ENCODE measurements at places on chromosomes 7 and 10.
A peak's percentile ranks its signal among the peaks of the same experiment; 100 is the strongest.

DNA sequence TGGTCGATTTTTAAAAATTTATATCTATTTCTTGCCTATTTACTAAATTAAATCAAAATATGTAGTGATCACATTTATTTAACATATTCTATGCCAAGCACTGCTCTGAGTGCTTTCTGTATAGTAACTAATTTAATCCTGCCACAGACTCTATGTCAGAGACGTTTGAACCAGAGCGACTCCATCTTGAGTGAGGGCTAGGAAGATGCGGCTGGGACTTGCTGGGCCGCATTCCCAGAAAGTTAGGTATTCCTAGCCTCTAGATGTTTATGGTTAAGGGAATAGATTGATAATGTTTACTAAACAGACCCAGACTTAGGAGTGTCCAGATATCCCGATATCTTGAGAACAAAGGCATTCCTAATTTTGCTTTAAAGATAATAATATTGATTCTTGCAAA, 3.2 kb upstream of the GSTO1 start:
- DNase-seq = no peak

DNA sequence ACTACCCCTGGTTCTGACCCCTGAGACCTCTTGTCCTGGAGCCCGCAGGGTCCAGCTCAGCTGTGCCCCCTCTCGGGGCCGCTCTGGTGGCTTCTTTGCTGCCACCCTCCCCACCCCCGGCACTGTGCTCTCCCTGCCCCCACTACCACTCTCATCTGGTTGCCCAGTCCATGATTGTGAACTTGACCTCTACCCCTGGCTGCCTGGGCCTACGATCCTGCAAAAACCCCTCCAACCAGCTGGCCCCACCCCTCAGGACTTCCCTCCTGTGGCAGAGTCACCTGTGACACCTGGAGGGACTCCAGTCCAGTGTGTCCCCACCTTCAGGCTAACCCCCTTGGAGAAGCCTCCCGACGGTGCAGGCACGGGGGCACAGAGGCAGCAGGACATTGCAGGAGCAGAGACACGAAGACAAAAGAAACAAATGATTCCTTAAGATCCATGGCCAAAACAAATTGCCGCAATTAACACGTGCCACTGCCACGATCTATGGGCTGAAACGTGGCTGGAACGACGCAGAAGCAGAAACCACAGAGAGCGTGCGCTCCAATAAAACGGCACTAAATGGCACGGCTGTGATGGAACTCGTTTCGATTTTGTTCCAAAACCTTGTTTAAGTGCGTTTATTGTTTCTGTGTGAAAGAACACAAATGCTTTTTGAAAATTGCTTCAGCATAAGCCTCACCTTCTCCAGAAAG, 72.0 kb downstream of the PARP12 start:
- no peak for DNase-seq

GRCh38 chr7:146331369-146331768, 214.8 kb downstream of the CNTNAP2 start:
- DNase-seq = no peak

DNA sequence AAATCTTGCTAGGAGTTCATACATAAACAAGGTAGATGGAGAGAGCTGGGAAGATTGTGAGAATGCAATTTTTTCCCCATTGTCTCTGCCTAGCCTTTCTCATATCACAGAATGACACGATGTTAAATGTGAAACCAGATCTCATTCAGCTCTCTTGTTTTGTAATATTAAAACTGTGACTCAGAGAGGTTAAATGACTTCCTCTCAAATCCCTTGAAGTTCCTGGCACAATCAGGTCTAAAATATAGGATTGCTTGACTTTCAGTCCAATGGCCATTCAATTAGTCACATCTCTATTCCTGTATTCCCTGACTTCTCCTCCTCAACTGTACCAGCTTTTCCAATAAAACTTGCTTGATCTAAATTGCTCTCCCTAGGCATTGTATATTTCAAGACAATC, 3.1 kb downstream of the ANKRD22 start:
- no peak for DNase-seq

GRCh38 chr7:80053124-80053523, 81.5 kb upstream of the GNAI1 start:
- no peak for DNase-seq

GRCh38 chr10:33416209-33416608, 81.7 kb upstream of the NRP1 start:
- no peak for DNase-seq

DNA sequence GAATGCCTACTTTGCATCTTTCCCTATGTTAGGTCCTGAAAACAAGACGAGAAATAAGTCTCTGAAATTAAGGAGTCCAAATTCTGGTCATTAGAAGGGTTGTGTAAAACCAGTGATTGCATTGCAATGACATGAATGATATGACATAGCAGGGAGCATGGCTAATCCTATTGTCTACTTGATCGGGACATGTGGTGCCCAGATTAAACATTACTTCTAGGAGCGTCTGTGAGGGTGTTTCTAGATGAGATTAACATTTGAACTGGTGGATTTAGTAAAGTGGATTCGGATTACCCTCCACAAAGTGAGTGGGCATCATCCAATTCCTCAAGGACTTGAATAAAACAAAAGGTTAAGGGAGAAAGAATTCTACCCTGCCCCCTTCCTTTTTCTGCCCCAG, 434.9 kb upstream of the KLF6 start:
- DNase-seq = no peak

- DNase-seq = no peak
These were observed 1120.7 kb downstream of the GATA3 start for GRCh38 chr10:9175200-9175599.

GRCh38 chr7:956031-956430, 1.6 kb upstream of the ADAP1 start:
- no peak for DNase-seq

DNA sequence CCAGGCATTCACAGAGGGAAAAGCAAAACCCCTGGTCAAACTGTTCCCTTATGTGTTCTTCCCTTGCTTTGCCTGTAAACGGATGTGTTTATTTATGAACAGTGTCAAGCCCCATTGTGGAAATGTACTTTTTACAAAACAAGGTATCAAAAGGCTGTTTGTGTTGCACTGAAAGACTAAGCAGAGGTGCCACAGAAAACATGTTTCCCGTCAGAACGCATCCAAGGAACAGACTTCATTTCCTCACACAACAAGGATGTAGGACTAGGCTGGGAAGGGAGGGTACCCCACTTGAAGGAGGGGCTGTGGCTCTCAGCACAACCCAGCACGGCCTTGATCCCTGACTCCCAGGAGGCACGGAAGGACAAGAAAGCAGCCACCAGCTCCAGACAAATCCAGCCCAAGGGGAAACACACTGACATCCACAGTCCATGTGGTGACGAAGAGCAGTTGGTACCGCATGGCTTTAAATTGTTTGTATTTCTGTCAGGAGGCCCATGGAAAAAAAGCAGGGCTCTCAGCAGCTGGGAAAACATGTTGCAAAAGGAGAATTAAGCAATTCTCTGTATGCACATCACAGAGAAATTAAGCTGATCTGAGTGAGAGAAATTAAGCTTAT, 85.6 kb downstream of the RNF216 start:
- DNase-seq = no peak

DNA sequence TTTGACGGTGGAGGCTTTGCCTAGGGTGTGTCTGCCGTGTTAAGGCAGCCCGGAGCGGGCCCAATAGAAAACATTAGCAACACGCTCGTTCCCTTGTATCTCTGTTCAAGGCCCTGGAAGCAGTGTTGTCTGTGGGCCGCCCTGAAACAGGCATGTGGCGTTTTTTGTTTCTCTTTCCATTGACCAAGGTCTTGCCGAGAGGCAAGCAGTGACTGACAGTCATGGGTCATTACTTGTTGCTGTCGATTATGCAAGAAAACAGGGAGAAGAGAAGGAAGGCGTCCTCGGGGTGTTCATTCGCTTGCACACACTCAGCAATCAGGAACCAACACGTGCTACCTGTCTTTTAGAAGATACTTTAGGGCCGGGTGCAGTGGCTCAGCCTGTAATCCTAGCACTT, 92.5 kb downstream of the EZH2 start:
- DNase-seq = no peak

DNA sequence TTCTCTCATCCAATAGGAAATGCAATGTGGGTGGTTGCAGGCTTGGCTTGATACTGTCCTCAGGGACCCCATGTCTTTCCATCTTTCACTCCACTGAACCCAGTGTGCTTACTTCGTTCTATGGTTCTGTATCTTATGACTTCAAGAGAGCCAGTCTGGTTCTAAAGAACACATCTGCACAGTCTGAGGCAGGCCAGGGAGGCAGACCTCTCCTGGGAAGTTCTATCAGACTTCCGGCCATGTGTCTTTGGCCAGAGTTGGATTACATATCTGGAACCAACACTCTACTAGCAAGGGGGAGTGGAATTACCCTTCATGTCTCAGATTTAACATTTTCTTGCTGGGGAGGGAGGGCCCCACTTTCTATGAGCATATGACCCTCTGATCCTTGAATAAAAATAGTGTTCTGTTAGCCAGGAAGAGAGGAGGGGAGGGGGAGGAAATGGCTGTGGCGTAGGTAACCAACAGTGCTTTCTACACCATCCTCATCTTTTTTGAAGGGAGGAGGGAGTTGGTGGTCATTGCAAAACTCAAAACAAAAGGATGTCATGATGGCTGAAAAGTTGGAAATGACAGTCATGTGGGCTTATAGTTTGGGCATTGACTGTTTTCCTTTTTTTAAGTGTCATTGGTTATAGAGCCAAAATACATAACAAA, 370.2 kb downstream of the GATA3 start:
- no peak for DNase-seq

GRCh38 chr10:132987671-132988571, 45.6 kb upstream of the CFAP46 start:
- DNase-seq = no peak

GRCh38 chr10:22420787-22421517, 75.7 kb downstream of the SPAG6 start:
- DNase-seq = peak; percentile 44

DNA sequence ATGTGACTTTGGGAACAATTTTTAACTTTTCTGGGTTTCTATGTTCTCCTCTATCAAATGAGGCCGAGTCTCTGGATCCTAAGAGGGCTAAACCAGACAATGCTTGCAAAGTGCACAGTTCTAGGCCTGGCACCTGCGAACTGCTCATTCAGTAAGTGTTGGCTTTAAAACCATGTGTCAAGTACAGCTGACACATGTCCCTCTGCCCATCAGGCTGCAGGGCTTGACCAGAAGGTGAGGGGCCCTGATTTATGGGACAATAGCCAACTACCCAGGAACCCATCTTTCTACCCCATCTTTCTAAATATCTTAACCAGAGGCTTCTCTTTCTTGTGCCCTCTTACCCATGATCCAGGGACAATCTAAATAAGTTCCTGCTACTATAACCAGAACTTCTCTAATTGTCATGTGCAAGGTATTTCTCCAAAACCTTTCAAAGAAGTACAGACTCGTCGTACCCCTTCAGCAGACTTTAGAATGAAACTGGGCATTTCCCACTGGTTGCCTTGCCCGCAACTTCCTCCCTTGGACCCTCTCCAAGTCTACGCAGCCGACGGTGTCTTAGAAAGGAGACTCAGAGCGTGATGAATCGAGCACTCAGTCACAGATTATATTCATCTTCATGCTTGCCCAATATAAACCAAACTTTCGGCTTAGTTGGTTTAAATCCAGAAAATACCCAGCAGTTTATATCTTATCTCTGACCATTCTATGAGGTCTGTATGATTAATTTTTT, 69.8 kb upstream of the STEAP1B start:
- no peak for DNase-seq

- no peak for DNase-seq
These were observed 126.1 kb upstream of the TMEM196 start for GRCh38 chr7:19899529-19899928.

- DNase-seq = peak; percentile 16
These were observed 48.5 kb upstream of the ARL4A start for GRCh38 chr7:12638851-12639456.

DNA sequence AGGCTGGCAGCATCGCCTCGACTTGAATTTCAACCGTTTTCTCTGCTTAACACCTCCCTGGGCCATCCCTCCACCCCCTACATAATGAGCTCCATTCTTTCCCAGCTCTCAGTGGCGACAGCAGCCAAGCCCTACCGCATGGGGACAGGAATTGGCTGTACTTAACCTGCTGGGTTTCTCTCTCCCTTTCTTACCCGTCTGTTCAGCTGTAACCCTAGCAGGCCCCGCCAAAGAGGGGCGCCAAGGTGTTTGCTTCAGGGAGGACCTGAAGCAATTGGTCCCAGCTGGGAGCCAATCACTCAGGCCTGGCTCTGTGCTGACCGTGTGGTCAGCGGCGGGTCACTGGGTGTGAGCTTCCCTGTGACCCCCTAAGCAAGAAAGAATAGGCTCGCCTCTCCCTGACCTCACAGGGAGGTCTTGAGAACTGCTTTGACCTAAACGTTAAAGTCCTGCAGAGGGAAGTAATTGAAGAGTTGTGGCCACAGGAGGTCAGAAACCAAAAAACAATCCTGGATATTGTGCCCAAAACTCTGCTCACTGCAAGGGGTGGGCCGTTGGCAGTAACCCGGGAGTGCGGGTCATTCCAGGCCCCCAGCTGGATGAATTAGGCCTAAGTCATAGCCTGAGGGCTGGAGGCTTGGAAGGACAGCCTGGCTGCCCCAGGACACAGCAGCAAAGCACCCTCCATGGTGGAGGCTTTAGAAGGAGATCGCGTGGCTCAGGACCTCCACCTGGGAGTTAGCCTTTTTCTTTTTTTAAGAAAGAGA, 114.6 kb downstream of the ITIH5 start:
- no peak for DNase-seq

GRCh38 chr10:17200912-17201793, at the start of gene TRDMT1:
Gene TRDMT1, minus strand, starts transcription at chr10:17201672. Its CDS starts 38 bp downstream, at chr10:17201634.
- peak; percentile 84 for DNase-seq

DNA sequence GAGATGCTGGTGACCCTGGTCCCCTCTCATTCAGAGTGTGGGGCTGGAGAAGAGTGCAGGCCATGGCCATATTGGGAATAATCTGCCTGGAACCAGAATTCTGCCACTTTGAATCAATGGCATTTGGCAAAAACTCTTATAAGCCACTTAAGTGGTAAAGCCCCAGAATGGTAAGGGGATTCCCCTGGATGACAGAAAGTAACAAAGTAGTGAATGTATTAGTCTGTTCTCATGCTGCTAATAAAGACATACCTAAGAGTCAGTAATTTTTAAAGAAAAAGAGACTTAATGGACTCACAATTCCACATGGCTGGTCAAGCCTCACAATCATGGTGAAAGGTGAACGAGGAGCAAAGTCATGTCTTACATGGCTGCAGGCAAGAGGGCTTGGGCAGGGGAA, 248.6 kb downstream of the SH2D4B start:
- no peak for DNase-seq

All from GM13976 (cell line).